Upper lobe of right lung (tissue), 1 donor: ENCODE measurements at places on chromosomes 13 and 19.

GRCh38 chr13:49540552-49540951 lies 44.8 kb downstream of the PHF11 start:
- DNase-seq: no peak

- no peak for DNase-seq
Measured at GRCh38 chr19:2097203-2097885, 629 bp downstream of the IZUMO4 start.

DNA sequence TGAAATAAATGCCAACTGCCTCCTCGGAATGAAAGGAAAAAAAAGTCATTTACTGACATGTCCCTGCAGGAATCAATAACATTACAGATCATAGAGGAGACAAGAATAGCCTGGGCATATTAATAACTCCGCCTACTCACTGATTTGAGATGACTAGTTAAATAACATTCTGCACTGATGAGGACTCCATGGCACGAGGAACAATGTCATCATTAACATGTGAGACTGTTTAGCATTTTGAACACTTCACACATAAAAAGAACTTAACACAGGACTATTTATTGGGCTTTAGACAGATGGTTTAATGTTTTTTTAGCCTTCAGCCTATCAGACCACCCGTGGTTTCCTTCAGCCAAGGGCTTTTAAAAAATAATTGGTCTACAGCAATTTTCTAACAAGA lies 170.1 kb downstream of the OLFM4 start:
- DNase-seq: no peak

DNA sequence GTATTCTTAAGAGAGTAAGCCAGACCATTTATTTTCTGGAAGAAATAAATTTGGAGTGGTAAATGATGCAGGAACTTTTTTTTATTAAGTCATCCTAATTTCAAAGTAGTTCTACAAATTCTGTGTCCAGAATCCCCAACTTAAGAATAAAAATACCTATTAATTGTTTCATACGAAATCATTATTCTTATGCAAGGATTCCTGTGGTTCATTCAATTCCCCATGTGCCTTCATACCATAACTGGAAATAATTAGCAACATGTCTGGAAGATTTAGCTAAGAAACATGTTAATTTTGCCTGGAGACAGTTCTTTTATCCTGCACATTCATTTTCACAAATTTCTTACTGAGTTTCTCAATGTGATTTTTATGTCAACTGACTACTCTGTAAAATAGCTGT lies 408.6 kb downstream of the PCDH9 start:
- no peak for DNase-seq

DNA sequence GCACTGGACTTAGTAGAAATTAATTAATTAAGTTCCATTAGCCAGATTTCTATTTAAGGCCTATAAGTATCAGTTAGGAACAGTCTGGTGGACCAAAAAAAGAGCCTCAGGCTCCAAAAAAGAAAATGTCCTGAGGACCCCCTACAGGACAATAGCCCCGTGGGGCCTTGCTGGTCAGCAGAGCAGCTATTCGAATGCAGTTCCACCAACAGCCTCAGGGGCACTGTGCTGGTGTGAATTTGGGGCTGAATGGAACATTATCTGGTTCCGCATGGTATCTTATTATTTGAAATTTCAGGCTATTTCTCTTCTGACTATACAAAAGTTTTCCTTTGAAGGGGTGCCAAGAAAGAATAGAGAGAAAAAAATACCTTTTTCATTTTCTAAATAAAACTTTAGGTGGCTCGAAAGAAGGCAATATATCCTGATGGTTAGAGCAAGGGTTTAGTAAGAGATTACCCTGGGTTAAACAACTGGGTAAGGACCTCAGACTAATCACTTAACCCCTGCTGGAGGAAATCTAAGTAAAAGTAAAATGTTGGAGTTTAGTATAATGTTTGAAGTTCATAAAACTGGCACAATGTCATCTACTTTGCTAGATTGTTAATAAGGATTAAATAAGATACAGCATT lies 147.2 kb downstream of the MIPEP start:
- no peak for DNase-seq

GRCh38 chr19:19211499-19212420 lies at the start of gene NCAN:
TSS of gene NCAN (plus strand) at chr19:19211958. CDS start at chr19:19216954, 4,996 bp downstream.
- DNase-seq: no peak

DNA sequence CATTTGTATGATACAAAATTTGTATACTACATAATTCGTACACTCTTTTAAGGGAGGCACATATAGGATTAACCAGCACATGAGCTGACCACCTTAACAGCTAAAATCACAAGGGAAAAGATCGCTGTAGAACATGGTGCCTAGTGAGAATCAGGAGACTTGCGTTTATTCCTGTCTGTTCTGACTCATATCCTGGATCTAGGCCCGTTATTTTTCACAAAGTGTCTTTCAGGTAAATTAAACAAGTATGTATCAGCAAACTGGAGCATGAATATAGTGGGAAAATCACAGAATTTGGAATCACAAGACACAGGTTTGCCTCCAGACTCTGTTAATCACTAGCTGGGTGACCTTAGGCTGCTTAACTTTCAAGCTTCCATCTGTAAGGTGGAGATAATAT lies 47.5 kb upstream of the ESD start:
- no peak for DNase-seq

GRCh38 chr19:18932216-18932841 lies 8.7 kb downstream of the HOMER3 start:
- DNase-seq: peak; percentile 87

DNA sequence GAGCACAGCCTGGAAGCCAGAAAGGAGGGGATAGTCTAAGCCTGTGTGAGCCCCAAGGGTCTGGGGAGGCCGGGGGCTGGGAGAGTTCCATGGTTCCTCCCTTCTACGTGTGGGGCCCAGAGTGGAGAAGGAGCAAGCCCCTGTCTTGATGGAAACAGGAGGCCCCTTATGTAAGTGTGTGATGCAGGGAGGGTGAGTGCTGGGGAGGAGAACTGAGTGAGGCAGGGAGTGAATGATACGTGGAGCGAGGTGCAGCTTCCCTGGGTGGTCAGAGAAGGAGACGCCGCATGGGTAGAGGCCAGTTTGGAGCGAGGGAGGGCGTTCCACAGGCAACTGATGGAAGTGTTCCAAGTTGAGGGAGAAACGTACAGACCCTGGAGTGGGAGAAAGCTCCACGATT lies 16.0 kb downstream of the MAG start:
- DNase-seq: no peak

- no peak for DNase-seq
Measured at GRCh38 chr19:40599902-40600569, 1.1 kb upstream of the LTBP4 start.

DNA sequence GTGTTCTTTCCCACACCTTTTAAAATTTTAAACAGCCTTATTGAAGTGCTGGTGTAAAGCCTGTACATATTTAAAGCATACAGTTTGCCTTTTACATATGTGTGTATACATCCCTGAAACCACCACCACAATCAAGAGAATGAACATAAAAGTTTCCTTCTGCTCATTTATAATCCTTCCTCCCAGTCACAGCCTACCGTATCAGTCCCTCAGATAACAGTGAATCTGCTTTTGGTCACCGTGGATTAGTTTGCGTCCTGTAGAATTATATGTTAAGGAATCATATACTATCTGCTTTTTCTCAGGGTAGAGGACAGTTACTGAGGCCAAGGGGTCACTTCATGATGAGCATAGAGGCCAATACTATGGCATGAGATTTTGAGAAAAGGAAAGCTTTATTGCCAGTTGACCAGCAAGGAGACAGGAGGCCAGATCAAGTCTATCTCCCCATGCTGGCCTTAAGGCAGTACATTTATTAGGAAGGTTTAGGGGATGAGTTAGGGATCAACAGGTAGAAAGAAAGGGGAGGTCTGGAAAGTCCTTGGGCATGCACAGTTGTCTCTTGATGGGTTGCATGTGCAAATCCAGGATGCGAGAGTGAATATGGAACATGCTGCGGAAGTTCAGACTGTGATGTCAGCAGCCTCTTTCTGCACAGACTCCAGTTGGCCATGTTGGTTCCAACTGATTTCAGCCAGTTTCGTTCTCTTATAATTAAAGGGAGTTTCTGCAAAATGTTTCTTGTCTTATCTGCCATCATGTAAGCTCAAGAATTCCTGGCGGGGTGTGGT lies 36.3 kb upstream of the LSM14A start:
- no peak for DNase-seq

DNA sequence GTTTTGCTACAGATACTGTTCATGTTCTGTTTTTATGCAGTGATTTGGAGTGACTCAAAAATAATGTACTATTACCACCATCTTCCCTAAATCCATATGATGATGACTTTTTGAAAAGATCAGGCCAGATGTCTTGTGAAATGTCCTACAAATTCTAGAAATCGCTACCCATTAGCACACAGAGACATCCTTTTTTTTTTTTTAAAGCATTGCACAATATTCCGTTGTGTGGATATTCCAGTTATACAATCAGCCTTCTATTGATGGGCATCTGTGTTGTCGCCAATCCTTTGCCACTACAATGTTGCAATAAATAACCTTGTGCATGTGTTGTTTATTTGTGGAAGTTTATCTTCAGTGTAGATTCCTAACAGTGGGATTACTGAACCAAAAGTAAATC lies 24.5 kb downstream of the ZDHHC20 start:
- DNase-seq: no peak

DNA sequence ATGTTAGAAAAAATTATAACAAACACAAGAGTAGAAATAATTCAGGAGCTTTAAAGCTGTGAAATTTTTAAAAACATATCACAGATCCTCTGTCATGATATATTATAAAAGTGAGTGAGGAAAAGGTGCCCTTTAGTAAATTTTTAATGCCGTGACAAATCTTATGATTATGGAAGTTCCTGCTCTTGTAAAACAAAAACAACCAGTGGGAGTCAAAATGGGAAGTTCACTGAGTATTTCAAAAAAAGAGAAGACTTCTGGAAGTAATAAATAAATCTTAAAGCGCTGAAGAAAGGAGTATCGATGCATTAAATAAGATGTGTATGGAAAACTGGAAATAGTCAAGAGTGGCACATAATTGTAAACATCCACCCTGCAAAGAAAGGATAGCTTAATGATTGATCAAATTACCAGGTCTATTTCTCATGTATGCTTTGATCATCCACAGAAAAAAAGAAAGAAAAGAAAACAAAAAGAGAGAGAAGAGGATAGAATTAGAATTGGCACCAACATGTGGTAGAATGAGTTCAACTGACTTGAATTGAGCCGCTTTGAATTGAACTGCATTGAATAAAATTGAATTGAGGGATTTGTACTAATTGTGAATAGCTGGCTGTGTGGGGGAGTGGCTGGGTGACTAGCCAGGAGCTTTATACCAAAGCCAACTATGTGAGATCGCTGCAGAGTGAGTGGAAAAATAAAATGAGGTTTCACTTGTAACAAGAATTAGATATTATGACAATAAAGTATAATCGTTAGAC lies 647.6 kb upstream of the SPRY2 start:
- no peak for DNase-seq

DNA sequence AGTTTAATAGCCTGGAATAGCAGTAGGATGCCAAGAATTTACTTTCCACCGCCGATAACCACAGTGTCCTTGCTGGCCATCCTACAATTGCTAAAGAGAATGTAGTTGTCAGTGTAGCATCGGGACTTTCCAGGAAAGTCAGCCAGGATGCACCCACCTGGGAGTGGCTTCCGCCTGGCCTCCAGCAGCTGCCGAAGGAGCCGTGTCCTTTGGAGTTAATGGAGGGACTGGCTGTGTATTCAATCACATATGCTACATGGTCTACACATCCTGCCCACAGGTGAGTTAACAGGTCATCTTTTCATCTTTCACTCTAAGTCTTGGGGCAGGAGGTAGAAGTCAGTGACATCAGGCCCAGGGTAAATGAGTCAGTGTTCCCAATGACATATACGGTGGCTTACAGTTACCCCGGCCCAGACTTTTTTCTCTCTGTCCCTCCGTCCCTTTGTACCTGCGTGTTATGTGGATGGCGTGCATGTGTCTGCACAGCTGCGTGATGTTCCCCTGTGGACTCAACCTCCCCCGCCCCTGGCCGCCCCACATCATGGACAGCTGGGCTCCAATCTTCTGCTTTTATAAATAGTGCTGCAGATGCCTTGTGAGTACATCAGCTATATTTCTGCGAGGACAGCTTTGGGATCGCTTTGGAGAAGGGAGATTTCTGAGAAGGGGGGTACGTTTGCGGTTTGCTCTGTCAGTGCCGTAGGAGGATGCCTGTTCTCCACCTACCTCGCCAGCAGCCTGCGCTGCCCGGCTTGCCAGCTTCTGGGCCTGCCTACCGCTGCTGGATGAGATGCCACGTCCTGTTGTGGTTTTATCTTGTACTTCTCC lies 63.1 kb downstream of the ATP11A start:
- DNase-seq: peak; percentile 39

- DNase-seq: no peak
Measured at GRCh38 chr13:109906976-109907375, 120.6 kb upstream of the IRS2 start.

DNA sequence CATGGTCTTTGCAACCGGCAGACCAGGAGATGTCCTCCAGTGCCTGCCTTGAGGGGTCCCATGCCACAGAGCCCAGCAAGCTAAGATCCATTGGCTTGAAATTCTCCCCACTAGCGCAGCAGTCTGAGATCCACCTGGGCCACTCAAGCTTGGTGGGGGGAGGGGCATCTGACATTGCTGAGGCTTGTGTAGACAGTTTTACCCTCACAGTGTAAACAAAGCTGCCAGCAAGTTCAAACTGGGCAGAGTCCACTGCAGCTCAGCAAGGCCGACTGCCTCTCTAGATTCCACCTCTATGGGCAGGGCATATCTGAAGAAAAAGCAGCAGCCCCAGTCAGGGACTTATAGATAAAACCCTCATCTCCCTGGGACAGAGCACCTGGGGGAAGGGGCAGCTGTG lies 32.0 kb upstream of the ITM2B start:
- DNase-seq: no peak

DNA sequence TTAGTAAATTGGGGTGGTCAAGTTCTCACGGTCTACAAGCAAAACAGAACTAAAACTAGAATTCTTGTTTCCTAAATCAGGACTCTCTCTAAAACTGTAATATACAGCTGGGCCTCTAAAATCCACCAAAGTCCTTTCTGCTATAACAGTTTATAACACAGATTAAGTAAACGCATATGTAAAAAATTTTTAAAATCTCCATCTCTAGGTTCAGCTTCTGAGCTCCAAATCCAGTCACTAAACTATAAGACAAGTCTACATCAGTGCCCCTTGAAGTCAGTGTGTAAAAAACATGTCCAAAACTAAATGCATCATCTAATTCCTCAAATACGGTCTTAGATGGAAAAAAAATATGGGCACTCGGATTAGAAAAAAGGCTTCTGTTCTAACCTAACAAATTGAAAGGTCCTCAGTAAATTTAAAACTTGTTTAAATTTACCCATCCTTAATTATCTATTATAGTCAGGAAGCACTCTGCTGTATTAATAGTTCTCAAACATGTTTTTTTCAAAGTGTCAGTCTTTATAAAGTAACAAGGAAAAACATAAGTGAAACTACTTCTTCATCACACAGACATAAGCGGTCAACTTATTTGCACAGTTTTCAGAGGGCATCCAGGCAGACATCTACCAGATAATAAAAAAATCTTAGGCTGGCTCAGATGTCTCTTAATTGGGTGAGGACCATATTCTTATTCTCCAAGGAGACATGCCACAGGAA lies 33.6 kb downstream of the ELF1 start:
- DNase-seq: no peak
